ENCODE measurements at places on chromosomes 1 and 21.

GRCh38 chr21:43696214-43696613 lies 22.7 kb upstream of the PDXK start:
- DNase-seq, result no peak

GRCh38 chr21:26115899-26116298 lies 54.7 kb downstream of the APP start:
- no peak for DNase-seq

DNA sequence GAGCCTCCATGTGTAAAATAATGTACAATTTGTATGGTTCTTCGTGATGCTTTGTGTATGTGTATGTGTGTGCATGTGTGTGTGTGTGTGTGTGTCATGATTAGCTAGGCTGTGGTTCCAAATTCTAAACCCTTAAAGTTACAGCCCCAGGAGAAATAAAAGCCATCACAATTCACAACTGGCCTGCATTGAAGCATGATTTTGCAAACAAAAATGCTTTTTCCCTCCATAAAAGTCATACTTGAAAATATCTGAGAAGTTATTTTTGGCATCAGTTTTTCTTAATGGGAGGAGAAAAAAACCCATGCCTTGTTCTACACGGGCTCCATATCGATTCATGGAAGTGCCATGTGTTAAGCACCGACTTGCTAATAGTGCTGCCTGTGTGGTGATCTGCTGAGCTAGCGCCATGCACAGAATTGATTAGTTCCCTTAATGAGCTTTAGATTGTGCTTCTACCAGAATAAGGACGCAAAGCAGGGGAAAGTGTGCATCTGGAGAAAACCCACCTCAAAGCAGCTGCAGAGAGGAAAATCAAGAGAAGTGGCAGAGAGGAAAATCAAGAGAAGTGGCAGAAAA lies 207.3 kb downstream of the DSCAM start:
- DNase-seq, result no peak

GRCh38 chr1:18639368-18640055 lies 8.9 kb downstream of the PAX7 start:
- DNase-seq, result no peak

DNA sequence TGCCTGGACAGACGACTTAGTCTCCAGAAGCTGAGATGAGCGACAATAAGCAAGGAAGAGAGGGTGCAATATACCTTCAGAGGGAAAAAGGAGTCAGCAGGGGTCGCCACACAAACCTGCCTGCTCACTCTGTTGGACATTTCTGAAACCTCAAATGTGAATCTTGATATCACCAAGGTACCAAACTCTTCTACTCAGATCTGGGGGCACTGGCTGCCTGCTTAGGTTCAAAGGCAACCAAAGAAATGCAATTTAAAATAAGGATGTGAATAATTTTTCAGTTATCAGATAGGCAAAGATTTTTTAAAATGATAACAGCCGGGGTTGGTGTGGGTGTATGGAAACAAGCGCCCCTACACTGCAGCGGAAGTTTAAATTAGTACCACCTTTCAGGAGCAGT lies 164.2 kb downstream of the HIVEP3 start:
- DNase-seq, result no peak

DNA sequence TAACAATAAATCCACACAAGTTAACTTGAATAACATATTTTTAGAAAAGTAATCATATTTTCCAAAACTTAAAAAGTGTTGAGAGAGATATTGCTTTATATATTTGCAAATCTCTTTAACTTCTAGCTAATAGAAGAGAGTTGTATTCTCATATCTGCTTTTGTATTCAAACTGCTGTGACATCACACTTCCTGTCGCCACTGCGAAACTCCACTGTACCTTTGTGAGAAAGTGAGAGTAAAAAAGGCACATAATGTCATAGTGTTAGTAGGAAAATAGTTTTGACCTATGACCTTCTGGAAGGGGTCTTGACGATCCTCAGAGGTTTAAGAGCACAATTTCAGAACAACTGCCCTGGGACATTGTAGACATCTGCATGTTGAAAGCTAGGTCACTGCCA lies 21.6 kb downstream of the AK5 start:
- no peak for DNase-seq

- no peak for DNase-seq
Observed at GRCh38 chr1:42334240-42335049, 590 bp downstream of the FOXJ3 start.

GRCh38 chr1:22080191-22080590 lies 27.7 kb downstream of the CDC42 start:
- DNase-seq, result no peak

GRCh38 chr1:2541619-2542245 lies 11.7 kb upstream of the HES5 start:
- no peak for DNase-seq

GRCh38 chr1:51673279-51673678 lies 56.4 kb downstream of the OSBPL9 start:
- no peak for DNase-seq

- DNase-seq, result no peak
Observed at GRCh38 chr1:23246274-23246673, 29.0 kb upstream of the HTR1D start.

GRCh38 chr1:246198115-246198816 lies 308.8 kb downstream of the SMYD3 start:
- DNase-seq, result no peak

DNA sequence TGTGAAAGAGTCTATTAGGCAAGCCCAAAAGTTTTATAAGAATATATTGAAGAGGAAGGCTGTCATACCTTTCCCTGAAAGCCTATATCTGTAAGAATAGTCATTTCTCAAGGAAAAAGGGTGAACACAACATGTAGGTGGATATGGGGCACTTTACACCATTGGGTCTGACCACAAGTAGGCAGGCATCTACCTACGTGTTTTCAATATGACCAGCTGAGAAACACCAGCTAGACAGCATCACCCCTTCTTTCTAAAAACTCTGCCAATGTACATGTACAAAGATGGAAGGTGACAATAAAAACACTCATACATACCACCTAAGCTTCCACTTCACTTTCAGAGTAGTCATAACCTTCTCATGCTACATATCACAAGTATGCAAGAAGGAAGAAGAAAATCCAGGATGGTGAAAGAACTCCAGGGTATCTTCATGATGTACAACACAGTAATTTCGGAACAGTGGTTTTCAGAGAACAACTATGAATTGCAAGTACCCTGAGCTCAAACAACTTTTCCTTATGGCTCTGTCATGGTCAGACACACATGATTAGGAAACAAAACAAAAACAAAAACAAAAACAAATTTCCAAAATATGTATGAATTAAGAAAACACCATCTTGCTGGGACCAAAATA lies 98.5 kb upstream of the ADGRL2 start:
- no peak for DNase-seq

GRCh38 chr21:33088384-33088783 lies 18.4 kb downstream of the OLIG1 start:
- no peak for DNase-seq

- no peak for DNase-seq
Observed at GRCh38 chr1:218658269-218658668, 313.1 kb downstream of the TGFB2 start.

DNA sequence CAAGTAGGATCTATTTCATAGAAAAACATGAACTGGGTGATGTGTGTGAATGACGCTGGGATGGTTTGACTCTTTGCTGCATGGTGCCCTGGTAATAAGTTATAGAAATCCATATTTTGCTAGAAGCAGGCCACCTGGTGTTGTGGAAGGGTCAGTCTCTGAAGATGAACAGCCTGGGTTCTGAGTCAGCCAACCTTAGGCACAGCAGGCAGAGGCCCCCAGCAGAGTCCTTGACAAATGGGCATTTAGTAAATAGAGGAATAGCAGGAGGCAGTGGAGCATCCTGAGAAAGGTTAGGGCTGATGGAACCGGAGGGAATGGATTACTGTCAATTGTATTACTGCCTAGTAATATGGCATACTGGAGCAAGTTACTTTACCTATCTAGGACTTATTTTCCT lies 20.9 kb downstream of the FGGY start:
- DNase-seq, result no peak

- DNase-seq, result no peak
Observed at GRCh38 chr1:45863218-45863617, 59.8 kb downstream of the MAST2 start.

DNA sequence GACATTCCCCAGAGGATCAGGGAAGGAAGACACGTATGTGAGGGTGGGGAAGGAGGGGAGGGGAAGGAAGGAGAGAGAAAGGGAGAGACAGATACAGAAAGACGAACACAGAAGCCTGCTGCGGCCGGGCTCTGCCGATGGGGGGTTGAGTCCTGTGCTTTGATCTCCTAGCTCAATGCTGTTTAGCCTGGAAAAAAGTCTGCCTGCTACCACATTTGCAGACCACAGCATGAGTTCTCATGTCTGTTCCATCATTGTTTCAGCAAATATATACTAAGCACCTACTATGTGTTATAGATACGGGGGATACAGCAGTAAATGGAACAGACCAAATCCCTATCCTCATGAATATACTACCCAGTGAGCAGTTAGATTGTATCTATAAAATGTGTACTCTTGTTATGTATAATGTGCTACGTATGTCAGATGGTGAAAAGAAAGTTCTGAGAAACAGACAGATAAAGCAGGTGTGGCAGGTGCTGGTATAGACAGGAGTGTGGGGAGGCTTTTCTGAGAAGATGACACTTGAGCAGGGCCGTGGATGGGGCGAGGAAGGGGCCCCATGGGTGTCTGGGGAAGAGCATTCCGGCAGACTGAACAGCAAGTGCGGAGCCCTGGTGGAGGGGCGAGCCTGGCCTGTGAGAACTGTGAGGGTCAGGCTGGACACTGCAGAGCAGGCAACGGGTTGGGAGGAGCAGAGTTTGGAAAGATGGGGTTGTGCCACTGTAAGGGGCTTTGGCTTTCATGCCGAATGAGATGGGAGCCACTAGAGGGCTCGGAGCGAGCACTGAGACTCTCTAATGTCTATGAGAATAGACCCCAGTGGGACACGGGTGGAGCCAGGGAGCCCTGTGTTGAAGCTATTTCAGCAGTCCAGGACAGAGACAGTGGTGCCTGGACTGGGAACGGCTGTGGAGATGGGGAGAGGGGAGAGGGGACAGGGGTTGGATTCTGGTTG lies 34.1 kb downstream of the KIAA1614 start:
- no peak for DNase-seq

DNA sequence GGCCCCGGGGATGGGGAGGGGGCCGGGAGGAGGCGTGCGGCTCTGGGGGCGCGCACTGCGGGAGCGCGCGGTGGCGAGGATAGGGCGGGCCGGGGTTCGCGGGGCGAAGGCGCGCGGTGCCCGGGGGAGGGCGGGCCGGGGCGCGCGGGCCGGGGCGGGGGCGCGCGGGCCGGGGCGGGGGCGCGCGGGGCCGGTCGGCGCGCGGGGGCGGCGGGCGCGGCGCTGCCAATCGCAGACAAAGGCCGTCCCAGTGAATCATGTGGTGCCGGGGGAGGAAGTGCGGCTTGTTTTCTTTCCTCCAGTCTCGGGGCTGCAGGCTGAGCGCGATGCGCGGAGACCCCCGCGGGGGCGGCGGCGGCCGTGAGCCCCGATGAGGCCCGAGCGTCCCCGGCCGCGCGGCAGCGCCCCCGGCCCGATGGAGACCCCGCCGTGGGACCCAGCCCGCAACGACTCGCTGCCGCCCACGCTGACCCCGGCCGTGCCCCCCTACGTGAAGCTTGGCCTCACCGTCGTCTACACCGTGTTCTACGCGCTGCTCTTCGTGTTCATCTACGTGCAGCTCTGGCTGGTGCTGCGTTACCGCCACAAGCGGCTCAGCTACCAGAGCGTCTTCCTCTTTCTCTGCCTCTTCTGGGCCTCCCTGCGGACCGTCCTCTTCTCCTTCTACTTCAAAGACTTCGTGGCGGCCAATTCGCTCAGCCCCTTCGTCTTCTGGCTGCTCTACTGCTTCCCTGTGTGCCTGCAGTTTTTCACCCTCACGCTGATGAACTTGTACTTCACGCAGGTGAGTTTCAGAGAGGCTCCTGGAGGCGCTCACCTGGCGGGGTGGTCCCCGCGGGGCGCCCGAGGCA lies at the start of gene GPR137B:
Gene GPR137B (plus strand): TSS at position 287 of the 851 bp plus-strand sequence. CDS start 84 bp downstream, at position 371.
- no peak for DNase-seq

DNA sequence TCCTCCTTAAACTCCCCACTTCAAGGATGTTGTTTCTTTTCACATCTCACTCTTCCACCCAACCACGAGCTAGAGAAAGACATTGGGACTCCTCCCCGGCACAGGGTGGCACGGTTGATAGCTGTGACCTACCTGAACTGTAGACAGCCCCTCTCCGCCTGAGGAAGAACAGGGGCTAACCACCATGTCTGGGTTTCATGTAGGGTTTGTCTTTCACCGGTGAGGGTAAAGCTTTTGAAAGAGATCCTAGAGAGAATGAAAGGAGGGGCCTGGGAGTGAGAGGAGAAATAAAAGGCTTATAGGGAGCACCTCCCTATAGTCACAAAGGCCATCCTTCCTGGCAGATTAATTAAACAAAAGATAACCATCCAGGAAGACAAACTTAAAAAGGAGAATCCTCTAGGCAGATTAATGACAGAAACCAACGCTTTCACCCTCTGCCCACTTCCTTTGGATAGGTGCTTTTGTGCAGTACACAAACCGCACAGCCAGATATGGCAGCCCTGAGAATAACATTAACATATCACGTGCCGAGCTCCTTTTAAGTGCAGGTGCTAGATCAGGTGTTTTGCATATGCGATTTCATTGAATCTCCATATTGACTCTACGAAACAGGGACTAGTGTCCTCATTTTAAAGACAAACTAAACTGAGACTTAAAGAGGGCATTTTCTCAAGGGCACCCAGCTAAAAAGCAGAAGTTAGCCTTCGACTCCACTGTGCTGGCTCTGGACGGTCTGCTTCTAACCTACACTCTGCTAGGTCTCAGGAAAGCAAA lies 178.1 kb upstream of the RUNX1 start:
- no peak for DNase-seq

GRCh38 chr1:245566134-245566533 lies 411.3 kb downstream of the KIF26B start:
- no peak for DNase-seq

DNA sequence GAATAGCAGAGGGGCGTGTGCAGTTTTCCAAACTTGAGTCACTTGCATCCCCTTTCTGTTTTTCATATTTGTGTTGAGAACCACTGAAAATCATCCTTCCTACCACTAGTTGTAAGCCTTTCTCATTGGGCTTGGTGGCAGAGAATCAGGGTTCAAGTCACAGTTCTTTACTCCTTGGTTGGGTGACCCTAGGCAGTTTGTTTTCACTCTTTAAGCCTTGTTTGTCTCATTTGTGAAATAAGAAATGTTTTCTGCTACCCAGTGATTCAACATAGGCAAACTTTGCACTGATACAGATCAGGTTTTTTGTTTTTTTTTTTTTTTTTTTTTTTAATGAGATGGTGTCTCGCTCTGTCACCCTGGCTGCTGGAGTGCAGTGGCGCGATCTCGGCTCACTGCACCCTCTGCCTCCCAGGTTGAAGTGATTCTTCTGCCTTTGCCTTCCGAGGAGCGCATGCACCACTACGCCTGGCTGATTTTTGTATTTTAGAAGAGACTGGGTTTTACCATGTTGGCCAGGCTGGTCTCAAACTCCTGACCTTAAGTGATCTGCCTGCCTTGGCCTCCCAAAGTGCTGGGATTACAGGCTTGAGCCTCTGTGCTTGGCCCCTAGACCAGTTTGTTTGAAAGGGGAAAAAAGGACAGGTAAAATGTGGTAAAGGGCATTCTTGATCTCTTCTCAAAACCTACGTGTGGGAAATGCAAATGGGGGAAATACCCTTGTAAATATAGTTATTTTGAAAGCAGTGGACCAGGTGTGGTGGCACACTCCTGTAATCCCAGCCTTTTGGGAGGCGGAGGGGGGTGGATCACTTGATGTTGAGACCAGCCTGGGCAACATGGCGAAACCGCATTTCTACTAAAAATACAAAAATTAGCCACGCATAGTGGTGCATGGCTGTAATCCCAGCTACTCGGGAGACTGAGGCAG lies 3.2 kb downstream of the CLIC4 start:
- no peak for DNase-seq
